ENCODE measurements at places on chromosomes 3 and 15.

DNA sequence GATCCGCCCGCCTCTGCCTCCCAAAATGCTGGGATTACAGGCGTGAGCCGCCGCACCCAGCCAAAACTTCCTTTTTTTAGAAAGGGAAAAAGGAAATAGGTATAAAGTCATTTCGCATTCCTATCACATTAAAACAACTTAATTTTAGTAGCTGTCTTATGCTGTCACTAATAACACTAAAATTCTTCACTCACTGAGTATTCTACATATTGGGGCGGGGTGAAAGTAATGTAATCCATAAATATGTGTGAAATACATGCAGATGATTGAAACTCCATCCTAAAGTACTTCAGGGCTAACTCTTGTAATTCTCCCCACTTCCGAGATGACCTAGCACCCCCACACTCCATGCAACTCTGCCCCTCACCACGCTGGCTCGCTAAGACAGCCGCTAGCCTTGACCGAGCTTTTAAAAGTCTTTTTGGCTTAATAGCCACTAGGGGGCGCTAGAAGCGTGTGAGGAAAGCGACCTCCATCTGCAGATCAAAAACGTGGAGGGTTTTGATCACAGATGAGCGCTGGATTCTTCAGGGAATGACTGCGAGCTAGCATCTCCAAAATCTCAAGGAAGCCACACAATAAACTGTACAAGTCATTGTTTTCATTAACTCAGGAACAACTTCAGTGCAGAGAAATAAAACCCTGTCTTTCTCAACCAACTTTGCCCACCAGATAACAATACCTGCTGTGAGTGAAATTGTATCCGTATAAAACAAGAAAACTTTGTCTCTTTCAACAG lies 129.3 kb upstream of the IGF1R start:
- peak; percentile 82 for DNase-seq

DNA sequence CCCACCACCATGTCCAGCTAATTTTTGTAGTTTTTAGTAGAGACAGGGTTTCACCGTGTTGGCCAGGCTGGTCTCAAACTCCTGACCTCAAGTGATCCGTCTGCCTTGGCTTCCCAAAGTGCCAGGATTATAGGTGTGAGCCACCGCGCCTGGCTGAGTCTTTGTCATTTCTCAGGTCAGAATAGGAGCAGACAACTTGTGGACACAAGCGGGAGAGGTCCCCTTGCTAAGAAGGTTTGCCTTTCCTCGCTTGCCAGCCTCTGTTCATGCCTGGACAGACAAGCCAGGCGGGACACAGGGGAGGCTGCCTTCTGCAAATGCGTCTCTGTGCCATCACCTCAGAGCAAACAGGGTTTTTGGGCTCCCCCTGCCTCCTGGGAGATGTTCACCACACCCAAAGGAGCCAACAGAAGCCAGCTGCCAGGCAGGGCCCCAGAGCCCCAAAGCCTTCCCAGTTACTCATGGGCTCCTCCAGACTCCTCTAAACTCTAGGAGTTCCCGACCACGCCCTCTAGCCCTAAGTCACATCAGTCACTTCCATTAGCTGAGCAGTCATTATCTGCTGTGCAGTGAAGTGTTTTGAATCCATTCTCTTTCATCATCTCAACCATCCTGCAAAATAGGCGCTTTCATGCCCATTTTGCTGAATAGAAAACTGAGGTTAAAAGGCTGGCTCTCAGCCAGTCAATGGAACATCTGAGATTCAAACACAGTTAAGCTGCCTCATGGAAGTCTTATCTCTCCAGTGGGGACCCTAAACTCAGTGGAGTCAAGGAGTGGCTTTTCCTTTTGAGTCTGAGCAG lies 245.0 kb downstream of the UACA start:
- DNase-seq, result no peak

GRCh38 chr3:106068381-106068780 lies 199.6 kb upstream of the CBLB start:
- DNase-seq, result no peak

- DNase-seq, result no peak
Measured at GRCh38 chr3:184864000-184864399, 52.0 kb downstream of the VPS8 start.

DNA sequence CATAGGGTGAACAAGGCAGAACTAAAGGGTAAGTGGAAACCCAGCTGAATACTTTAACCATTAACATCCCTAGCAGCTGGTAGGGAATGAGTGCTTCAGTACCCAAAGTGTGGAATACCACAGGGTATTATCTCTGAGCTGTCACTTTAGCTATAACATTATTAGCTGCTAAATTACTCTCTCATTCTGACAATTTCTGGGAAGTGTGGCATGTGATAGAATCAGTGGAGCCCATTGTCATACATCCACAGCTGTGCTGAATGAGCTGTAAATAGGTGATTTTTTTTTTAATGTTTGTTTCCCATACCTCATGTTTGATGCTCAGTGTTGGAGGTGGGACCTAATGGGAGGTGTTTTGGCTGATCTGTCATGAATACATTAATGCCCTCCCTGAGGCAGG lies 894.3 kb downstream of the DIPK2A start:
- DNase-seq, result no peak

DNA sequence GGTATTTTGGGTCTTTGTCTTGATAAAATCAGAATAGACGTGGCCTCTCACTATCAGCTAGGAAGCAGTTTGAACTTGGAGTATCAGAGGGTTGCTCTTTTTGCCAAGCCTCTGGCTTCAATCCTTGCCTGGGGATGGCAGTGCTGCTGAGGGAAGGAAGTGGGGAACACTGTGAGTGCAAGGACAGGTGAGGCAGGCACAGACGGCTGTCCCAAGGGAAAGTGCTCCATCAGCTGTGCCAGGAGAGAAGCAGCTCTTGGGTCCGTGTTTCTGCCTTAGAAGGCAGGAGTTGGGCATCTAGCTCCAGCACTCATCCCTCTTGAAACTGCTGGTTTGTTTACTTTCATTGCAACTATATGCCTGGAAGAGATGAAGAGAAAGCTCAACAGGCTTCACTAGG lies 33.2 kb downstream of the PML start:
- DNase-seq, result peak; percentile 8

- no peak for DNase-seq
Measured at GRCh38 chr3:140344082-140344454, 333.8 kb upstream of the TRIM42 start.

- DNase-seq, result no peak
Measured at GRCh38 chr3:57559526-57559925, 3.5 kb downstream of the PDE12 start.

GRCh38 chr3:169955406-169955805 lies 11.2 kb upstream of the SEC62 start:
- no peak for DNase-seq

DNA sequence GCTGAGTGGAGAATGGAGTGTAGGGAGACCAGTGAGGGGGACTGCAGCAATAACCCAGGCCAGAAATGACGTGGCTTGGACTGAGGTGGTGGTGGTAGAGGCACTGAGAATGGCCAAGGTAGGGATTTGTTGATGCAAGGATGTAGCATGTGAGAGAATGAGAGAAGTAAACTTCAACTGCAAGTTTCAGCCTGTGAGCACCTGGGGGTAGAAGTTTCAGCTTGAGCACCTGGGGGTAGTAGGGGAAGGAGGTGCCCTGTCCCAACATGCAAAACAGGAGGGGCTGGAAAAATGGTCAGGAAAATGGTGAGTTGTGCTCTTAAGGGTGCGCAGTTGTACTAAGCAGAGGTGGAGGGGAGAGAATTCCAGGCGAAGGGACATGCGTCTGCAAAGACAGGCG lies 31.0 kb downstream of the IL16 start:
- no peak for DNase-seq

DNA sequence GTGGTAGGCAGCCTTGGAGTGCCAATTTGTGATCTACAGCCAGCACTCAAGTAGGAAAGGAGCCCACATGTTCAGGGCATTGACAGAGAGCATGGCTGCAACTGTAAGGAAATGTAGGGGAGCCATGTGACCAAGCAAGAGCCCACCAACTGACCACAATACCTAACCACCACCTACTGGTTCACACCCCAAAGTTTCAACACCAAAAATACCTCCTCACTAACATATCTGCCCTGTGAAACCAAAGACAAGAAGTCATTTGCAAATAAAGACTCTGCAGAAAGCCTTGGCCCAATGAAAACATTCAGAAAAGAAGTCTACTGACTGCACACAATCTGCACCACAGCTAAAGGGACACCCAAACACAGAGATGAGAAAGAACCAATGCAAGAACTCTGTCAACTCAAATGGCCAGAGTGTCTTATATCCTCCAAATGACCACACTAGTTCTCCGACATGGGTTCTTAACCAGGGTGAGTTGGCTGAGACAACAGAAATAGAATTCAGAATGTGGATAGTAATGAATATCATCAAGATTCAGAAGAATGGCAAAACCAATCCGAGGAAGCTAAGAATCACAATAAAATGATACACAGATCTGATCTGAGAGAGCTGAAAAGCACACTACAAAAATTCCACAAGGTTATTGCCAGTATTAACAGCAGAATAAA lies 40.6 kb downstream of the SLC9C1 start:
- DNase-seq, result no peak

All from DMS53 (cell line).